NCI-H526 (cell line): ENCODE measurements at places on chromosomes 2 and 18.
A peak's percentile ranks its signal among the peaks of the same experiment; 100 is the strongest.

- DNase-seq, result no peak
Observed at GRCh38 chr2:187233811-187234210, 214.2 kb downstream of the CALCRL start.

GRCh38 chr2:71783215-71783614 is 329.9 kb downstream of the DYSF start:
- DNase-seq, result no peak

DNA sequence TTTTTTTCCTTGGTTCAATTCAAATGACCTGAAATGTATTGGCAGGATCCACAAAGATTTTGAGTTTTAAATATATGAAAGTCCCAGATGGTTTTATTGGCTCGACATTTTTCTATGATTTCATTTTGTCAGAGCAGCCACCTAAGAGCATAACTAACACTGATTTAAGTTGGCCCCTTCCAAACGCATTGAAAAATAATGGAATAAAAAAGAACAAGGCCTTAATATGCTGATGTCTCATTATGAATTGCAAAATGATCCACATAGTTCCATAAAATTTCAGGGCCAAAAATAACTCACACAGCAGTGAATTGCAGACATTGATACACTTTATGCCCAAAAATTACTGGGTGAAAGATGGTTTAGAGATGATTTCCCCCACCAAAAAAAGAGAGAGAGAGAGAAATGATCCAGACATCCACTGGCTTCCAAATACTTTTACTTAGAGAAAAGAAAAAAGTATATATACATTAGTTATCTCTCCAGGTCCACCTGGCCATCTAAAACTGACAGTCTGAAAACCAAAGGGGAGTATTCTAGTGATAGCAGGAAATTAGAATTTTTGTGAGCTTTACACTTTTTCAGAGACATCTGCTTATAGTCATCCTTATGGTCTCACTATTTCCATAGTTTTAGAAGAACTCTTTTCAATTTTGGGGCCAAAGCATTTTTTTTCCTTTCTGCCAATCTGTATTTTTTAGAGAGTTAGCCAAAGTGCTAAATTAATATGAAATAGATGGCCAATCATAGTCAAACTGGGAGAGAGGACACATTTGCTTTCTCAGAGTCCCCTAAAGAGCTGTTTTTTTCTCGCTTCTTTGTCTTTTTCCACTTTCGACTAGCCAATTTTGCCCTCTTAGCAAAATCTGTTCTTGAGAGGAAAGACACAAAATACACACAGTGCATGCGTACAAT is 213.5 kb upstream of the RND3 start:
- no peak for DNase-seq

- DNase-seq, result no peak
Observed at GRCh38 chr2:86352137-86352726, 14.8 kb upstream of the REEP1 start.

GRCh38 chr2:63663013-63663864 is 74.5 kb downstream of the MDH1 start:
- DNase-seq, result no peak

DNA sequence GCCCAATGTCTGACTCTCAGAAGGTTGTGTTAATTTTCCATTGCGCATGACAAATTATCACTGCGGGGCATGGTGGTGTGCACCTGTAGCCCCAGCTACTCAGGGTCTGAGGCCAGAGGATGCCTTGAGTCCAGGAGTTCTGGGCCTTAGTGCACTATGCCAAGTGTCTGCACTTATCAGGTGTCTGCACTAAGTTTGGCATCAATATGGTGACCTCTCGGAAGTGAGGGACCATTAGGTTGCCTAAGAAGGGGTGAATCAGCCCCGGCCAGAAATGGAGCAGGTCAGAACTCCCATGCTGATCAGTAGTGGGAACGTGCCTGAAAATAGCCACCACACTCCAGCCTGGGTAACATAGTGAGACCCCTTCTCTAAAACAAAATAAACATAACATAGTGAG is 61.7 kb upstream of the ZNF532 start:
- DNase-seq, result no peak

- DNase-seq, result peak; percentile 43
Observed at GRCh38 chr18:11387880-11388279, 221.5 kb upstream of the SLC35G4 start.

- DNase-seq, result no peak
Observed at GRCh38 chr2:35443087-35443486, 912.5 kb upstream of the CRIM1 start.

- no peak for DNase-seq
Observed at GRCh38 chr18:36493349-36494159, 196.0 kb downstream of the FHOD3 start.

DNA sequence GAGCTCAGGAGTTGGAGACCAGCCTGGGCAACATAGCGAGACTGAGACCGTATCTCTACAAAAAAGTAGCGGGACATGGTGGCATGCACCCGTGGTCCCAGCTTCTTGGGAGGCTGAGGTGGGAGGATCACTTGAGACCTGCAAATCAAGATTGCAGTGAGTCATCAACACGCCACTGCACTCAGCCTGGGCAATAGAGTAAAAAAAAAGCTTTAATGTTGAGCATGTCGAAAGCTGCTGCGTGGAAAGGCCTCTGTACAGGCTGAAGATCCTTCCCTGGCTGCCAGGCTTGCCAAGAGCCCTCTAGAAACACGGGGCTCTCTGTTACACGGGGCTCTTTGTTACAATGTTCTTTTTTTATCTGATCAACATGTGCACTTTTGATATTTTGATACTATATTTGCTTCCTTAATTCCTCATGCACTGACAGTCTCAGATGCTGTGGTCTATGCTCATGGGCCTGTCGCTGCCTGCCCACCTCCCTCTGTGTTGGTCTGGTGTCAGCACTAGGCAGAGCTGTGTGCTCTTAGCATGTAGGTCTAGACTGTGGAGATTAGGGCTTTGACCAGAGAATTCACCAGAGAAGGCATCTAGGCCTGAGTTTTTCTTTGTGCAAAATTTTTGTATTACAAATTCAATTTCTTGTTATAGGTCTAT is 18.7 kb downstream of the CLK1 start:
- no peak for DNase-seq

GRCh38 chr2:7133521-7133920 is 216.3 kb downstream of the RNF144A start:
- no peak for DNase-seq

DNA sequence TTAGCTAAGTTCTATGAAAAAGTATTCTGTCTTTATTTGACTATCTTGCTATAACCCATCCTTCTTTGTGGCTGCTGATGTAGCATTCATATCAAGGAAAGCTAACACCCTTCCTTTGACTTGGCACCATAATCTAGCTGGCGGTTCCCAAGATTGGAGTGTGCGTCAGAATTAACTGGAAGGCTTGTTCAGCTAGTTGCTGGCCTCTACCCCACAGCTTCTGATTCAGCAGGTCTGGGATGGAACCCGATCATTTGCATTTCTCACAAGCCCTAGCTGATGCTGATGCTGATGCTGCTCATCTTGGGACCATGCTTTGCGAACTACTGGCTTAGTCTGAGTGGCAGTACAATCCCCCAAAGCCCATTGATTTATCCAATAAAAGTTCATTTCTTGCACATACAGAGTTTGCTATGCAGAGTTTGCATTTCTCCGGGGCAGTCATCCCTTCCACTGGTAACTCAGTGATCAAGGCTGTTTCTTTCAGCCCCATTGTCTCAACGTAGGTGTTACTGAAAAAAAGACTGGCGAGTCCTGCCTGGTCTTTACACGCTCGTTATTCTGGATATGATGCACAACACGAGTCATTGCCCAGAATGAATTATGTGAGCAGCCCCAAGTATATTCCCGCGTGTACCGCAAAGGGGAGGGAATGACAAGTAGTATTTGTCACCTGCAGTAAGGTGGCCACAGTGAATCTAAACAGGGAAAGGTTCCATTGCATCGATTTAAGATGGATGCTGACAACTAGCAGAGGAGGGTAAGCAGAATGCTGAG is 96.5 kb downstream of the ZNF532 start:
- DNase-seq, result no peak

- no peak for DNase-seq
Observed at GRCh38 chr2:238855299-238855698, 7.4 kb downstream of the TWIST2 start.
